Ovary (tissue), 10 donors: ENCODE measurements at places on chromosomes 5 and 9. TPM values are rescaled to one million over a fixed set of nuclear protein-coding genes. Genes with fewer than 3 reads are reported as not detected.

SARDH gene
- 3.3 TPM for total RNA-seq

BTNL3 gene
- not detected for total RNA-seq

DNA sequence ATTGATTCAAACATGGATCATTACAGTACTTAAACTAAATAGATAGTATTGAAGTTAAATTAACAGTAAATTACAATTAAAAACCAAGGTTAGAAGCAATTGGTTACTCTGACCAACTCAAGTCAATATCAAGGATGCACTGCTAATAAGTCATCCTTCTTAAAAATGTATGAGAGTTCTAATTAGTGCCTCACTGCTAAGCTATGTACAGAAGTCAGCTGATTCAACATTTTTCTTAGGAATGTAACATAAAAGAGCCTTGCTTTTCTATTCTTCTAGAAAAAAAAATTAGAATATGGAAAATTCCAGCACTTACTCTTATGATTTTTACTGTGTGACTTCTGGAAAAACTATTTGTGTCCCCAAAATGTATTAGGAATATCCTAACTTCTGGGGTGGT lies 75.7 kb upstream of the FBN2 start:
- no peak for DNase-seq

- DNase-seq: no peak
Observed at GRCh38 chr5:78521455-78521854, 127.1 kb downstream of the LHFPL2 start.

DNA sequence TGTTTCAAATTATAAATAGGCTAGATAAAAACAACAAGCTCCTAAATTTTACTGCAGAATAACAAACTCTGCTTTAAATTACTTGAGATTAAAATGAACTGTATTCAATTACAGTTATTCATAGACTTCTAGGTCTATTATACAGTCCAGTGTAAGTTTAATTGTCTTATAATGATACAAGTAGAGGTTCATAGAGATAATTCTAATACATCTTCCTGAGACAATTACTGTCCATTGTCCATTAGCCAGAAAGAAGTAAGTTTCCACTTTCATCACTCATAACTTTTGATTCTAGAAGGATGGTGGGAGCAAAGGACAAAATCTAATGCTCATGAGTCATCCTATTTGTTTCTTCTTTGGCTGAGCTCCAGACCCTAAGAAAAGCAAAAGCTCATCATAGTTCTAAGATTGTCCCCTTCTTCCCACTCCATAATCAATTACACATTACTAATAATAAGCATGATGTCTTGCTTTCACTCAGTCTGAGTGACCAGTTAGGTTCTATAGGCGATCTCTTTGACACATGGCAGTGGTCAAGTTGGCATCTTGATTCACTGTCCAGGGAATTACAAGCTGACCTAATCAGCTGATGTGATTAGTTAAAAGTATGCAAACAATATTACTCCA lies 502.5 kb upstream of the IZUMO3 start:
- no peak for DNase-seq

GRCh38 chr5:142904416-142904815 lies 134.2 kb downstream of the ARHGAP26 start:
- DNase-seq: no peak

OBP2B gene
- 0.77 TPM for total RNA-seq

CCL19 gene
- not detected for total RNA-seq

- no peak for DNase-seq
Observed at GRCh38 chr9:123358181-123358905, 2.3 kb downstream of the CRB2 start.

GRCh38 chr9:24487250-24487861 lies 58.3 kb downstream of the IZUMO3 start:
- DNase-seq: no peak

GRCh38 chr5:94577466-94578245 lies 40.7 kb downstream of the KIAA0825 start:
- no peak for DNase-seq

DOK3 gene
- total RNA-seq: 1.3 TPM

- DNase-seq: no peak
Observed at GRCh38 chr5:114473541-114473940, 111.7 kb downstream of the KCNN2 start.

DNA sequence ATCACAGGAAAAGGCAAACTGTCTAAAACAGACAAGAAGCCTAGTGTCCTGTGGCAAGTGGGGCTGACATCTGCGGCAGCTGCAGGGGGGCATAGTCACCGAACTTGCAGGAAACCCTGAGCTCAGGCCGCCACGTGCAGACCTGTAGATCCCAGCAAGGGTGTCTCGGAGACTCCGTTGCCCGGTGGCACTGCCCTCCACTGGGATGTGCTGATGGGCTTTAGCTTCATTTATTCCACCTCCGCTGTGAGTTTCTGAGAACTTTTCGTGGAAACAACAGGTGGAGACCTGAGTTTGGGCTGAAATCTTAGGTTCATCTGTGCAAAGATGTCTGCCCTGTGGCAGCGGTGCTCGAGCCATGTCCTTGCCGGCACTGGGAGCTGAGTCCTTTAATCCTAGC lies 22.1 kb downstream of the CEP72 start:
- no peak for DNase-seq

DDX46 gene
- total RNA-seq: 47.7 TPM

DNA sequence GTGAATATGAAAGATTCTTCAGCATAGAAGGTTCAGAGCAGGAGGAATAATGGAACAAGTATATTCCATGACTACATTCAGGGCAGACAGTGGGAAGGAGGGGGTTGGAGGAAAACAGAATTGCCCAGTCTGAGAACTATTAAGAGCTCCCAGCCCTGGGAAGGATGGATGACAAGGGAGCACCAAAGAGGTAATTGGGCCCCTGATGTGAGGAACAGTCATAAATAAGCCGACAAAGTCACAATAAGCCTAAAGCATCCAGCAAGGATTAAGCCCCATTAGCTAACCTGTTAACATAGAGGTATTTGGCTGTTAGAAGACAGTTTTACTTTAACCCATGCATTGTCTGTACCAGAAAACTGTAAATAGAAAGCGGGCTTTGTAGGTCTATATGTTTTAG lies 348.7 kb upstream of the SEMA6A start:
- no peak for DNase-seq

DNA sequence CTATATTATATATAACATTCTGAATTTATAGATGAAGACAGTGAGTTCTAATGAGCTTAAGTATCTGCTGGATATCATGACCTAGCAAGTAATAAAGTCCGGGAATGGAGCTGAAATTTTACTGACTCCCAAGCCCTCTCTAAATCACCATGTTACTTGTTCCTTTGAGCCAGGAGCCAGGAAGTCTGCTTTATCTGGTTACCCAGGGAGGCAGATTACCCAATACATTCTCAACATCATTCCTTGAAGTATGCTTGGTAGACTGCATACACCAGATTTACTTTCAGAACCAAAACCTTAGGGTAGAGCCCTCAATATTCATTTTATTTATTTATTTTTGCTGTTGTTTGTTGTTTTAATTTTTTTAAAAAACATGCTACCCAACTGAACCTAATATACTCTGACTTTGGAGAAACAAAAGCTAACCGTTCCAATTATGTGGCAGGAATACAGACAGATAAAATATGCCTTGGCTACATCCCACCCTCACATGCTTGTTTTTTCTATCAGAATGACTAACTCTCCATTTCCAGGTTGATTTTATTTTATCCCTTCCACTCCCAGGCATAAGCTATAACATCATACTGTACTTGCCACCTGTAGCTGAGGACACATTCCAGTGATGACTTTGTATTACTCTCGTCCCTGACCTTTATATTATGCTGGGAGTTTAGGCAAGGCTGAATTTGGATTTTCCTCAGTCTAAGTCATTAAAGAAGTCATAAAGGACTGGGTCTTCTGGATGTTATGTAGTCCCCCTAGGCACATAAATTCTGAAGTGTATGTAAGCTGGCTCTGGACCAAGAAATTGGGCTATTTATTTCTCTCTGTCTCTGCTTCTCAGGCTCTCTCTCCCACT lies 82.0 kb downstream of the YIPF5 start:
- no peak for DNase-seq

GRCh38 chr5:155125551-155126095 lies 112.1 kb downstream of the KIF4B start:
- DNase-seq: no peak

GRCh38 chr5:42840269-42840668 lies 28.6 kb upstream of the SELENOP start:
- DNase-seq: peak; percentile 82

- DNase-seq: no peak
Observed at GRCh38 chr9:38089387-38090165, 20.5 kb upstream of the SHB start.

DNA sequence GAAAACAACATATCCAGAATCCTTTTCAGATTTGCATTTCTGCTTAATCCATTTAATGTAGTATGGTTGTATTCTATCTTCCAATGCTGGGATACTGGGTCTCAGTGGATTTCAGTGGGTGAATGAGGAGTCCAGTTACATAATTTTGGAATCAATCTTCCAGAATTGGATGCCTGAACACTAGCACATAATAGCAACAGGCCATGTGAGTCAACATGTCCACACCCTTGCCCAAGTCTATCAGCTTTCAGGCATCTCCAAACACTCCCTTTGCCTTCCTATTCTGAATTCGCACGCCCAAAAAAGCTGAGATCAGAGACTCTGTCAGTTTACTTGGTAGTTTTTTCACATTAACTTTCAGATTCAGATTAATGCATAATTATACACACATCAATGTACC lies 202.6 kb downstream of the TSSK1B start:
- DNase-seq: no peak
